ENCODE measurements at places on chromosomes 13 and 19. TPM values are rescaled to one million over a fixed set of nuclear protein-coding genes. Genes with fewer than 3 reads are reported as not detected.

DNA sequence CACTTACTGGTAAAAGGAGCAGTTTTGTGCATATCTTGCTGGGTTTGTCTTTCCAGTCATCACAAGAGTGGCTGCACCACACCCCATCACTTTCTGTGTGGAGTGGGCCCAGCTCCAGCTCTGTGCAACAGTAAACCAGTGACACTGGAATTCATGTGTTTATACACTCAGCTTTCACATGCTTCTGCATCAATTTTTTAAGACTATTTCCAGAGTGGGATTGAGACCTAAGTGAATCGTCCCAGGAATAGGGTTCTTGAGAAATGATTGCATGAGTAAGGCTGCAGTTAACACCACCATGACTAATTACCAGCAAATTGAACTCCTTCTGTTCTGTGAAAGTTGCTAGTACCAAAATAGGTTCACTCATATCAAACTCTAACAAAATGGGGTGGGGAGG lies 5.3 kb upstream of the CFAP97D2 start:
- no peak for DNase-seq

Gene SBK2
- total RNA-seq = not detected

Gene CABP5
- total RNA-seq = not detected

Gene PSMD8
- 197 TPM for total RNA-seq

Gene NRTN
- 0.77 TPM for total RNA-seq

DNA sequence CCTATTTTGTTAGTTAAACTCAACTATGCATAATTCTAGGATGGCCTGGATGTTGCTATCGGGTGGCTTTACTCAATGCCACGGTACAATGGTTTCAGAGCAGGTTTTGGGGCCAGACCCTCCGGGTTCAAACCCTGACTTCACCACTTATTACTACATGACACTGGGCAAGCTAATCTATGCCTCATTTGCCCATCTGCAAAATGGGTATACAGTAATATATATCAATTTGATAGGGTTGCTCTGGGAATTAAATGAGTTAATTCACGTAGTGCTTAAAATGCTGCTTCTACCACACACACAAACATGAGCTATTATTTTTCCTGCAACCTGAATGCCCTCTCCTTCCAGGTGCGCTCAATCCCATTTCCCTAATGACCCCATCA lies 839 bp downstream of the ESD start:
- DNase-seq = no peak

Data from chondrocyte (in vitro differentiated cells).